ENCODE measurements at places on chromosomes 12 and 14. TPM values are rescaled to one million over a fixed set of nuclear protein-coding genes. Genes with fewer than 3 reads are reported as not detected.

GRCh38 chr12:122836027-122836921, 1.0 kb downstream of the HIP1R start:
- peak; percentile 29 for DNase-seq

DNA sequence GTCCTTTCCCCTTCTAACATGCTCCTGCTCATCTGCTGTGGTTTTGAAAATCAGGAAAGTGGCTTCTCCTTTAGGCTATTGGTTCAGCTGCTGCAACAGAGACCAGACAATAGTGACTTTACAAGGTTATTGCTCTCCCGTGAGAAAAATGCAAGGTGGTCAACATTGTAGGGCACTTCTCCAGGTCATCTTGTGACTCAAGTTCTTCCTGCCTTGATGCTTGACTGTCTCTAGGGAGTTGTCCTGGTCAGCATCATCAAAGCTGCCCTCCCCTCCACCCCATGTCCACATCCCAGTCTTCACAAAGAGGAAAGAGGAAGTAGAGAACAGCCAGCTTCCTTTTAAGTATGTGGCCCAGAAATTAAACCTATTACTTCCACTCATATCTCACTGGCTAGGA, 3.9 kb upstream of the TMEM63C start:
- DNase-seq, result no peak

DNA sequence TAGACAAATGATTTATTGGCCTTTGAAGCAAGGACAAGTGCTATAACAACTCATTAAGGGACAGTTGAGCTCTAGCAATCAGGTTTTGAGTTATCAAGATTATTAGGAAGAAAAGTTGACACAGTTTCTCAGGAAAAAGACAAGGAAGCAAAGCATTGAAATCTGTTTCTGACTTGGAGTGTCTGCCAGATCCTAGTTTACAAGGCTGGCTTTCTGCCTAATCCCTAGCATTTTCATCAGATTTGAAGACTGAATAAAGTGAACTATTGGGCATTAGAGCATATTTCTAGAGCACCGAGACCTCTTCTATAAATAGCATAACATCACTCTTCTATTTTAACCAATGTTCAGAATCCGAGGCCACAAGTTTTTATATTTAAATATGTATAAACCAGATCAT, 7.0 kb downstream of the SYT1 start:
- DNase-seq, result no peak

DNA sequence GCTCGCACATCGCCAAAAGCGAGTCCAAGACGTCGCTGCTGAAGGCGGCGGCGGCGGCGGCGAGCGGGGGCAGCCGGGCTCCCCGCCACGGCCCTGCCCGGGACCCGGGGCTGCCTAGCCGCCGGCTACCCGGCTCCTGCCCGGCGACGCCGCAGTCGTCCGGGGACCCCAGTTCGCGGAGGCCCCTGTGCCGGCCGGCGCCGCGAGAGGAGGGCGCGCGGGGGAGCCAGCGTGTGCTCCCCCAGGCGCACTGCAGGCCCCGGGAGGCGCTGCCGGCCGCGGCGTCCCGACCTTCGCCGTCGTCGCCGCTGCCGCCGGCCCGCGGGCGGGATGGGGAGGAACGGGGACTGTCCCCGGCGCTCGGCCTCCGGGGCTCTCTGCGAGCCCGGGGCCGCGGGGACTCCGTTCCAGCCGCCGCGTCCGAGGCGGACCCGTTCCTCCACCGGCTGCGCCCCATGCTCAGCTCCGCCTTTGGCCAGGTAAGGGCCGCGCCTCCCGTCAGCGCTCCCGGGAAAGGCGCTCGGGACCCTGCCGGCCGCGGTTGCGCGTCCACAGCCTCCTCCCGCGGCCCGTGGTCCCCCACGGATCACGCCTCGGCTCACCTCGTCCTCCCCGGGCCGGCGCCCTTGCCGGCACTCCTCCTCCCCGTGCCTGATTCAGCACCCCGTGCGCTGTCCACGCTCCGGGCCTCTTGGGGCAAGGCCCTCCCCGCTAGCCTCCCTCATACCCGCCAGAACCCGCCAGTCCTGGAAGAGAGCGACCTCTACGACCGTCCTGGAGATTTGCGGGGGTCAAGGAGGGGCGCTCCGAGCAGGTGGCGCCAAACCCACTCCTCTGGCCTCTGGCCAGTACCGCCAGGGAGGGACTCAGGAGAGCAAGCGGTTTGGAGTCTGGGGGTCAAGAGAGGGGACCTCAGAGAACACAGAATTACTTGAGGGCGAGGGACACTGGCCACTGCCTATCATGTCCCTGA, 721 bp downstream of the CABP1 start:
- DNase-seq, result peak; percentile 45

- no peak for DNase-seq
These were observed 46.3 kb upstream of the TMPO start for GRCh38 chr12:98469109-98469508.

- DNase-seq, result no peak
These were observed 93.9 kb upstream of the OVCH1 start for GRCh38 chr12:29591140-29592020.

DNA sequence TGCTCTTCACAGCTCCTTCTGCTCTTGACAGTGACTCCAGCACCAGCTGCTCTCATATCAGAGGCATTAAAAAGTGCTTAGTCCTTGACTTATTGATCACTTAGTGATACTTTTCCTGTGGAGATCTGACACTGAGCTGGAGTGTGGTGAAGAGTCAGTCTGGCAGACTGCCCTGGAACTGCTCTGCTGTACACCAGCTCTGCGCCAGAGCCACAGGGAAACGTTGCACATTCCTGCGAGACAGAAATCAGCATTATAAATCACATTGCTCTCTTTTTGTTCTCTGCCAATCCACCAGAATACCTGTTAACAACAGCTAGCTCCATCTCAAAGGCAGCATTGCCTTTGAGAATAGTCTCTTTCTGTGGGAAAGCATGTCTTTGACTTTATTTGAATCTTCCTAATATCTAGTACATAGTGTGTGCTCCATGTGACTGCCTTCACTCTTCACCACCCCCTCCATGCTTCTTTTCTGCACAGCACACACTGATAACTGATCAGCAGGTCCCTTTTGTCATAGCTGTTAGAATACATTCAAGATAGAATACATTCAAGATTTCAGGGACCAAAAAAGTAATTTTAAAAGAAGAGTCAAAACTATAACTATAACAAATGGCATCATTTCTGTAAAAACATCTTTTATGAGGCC, 48.2 kb upstream of the VSX2 start:
- DNase-seq, result no peak

PLXNC1 gene
- total RNA-seq, result 0.24 TPM

All from RPMI7951 (cell line).